CD8-positive, alpha-beta T cell (primary cell): ENCODE measurements at places on chromosomes 2 and 18.
A peak's percentile ranks its signal among the peaks of the same experiment; 100 is the strongest.

DNA sequence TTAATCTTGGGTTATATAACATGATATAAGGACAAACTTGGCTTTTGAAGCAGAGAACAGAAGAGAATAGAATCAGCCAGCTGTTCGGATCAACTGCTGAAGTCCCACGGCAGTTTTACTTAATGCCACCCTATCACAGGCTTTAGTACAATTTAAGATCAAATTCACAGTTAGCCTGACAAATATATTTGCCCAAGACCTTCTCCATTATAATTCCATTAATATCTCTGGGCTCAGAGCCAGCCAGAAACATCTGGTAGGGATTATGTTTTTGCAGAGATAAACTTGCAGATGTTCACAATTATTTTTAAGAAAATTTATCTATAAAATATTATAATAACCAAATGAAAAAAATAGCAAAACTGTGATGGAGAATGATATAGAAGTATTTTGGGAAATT is 381.4 kb downstream of the RAD51AP2 start:
- DNase-seq = no peak

DNA sequence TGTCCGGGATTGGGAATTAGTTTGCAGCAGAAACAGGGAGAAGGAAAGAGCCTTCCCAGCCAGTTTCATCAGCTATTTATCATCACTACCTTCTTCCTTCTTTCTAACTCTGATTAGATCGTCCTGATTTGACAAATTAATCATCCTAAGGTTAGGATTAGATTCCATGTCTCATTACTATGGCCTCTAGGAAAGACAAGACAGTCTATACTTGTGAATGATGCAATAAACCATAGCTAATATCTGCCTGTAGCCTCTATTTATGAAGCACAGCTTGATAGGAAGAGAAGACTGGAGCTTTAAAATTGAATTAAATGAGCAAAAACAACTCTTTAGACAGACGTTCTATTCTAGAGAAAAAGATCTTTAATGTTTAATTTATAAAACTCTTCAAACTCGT is 25.2 kb upstream of the FRZB start:
- no peak for DNase-seq

DNA sequence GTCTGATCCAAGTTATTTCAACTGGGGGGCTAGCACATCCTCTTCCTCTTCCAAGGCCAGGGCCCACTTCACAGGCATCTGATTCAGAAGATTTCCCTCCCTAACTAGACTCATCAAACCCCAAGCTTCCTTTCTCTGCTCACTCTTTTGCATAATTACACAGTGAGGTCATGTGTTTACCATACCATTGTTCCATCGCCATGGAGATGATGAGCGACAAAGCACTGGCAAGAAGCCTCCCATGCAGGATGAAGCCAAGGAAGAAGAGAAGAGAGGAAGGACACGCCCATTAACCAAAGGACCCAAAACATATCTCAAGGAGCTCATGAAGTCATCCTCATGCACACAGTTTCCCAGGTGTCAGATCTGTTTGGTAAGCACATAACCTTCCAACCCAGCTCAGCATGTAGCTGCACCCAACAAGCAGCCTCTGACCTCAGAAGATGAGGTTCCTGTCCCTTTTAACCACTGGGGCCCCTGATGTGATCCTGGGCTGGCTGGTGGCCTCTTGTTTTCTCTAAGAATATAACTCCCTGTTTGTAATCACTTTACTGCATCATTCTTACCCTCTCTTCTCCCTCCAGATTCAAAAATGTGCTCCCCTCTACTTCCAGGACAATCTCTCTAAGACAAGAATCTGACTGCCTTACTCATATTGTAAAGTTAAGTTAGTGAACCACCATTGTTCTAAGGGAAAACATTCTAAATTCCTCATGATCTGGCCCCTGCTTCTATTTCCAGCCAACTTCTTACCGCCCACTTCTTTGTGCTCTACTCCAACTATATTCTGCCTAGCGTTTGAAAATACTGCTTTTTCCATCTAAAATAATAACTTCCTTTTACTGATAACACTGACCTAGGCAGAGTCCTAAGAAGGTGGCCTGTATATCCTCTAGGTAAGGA is 190.1 kb downstream of the TTC32 start:
- DNase-seq = no peak

DNA sequence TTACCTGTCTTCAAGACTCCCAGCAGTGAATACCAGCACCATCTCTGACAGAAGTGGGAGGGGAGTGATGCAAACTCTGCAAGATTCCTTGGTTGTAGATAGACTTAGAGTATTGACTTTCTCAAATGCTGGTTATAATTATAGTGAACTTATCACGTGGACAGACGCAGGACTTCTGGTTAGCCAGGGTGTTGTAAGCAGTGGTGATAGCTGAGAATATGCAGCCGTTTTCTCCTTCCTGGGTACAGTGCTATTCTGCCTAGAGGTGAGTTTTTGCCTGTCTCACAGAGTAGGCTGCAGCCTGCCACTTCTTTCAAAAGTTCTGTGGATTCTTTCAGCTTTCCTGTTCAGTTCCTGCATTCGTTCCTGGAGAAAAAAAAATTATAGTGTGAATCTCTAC is 733 bp upstream of the CXCR2 start:
- DNase-seq = no peak

DNA sequence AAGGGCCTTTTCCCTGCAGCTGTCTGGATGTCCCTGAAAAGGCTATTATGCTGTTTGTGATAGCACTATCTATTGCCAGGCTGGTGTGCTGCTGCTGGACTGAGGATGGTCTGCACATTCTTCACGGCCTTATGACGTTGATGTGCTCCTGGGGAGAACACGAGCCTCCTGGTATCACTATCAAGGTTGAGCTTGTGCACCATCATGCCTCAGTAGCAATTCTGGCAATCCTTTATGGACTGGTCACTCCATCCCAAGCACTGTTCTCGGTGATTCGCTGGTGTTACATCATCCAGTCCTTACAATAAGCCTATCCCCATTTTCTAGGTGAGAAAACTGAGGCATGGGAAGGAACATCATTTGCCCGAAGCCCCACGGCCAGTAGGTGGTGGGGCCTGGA is 18.2 kb upstream of the CCBE1 start:
- DNase-seq = no peak

DNA sequence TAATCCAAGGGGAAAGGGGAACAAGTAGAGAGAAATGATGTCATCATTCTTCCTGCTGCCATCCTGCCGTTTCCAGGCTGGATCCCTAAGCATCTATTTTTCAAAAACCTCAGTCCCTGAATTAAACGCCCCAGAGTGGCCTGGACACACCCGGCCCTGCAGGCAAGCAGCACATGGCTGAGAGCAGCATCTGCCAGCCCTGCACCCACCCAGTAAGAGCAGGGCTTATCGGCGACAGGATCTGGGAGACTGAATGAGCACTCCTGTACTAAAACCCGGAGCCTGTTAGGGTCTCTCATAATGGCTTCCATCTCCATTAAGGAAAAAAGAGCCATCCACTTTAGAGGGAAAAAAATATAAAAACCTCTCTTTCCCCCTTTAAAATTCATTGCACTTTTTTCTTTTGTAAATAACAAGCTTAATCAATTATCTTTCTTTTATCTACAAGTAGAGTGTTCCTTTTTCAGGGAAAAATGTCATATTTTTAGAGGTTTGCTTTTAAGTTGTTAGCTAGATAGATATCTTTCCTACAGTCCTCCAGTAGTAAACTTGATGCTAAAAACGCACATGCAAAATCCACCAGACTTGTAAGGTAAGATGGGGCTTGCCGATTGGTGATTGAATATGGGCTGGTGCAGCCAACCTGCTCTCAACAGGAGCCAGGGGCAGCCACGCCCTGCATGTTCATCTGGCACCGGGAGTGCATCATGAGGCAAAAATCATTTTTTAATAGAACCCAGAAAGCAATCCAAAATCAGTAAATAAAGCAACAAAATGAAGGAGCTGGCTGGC is 457.8 kb downstream of the EIPR1 start:
- no peak for DNase-seq

- no peak for DNase-seq
These were observed 66.7 kb upstream of the SLC14A2 start for GRCh38 chr18:45548614-45549013.

- DNase-seq = no peak
These were observed 53.9 kb downstream of the PHLPP1 start for GRCh38 chr18:62769216-62769615.

- DNase-seq = no peak
These were observed 49.7 kb downstream of the RIF1 start for GRCh38 chr2:151459358-151459757.

GRCh38 chr18:75211953-75212750 is 1.6 kb downstream of the TSHZ1 start:
- peak; percentile 34 for DNase-seq
